Activated T-helper 1 cell treated with Interleukin-2 at 50 U/mL for 16 hours (primary cell): ENCODE measurements at places on chromosomes 5 and 9.
A peak's percentile ranks its signal among the peaks of the same experiment; 100 is the strongest.

DNA sequence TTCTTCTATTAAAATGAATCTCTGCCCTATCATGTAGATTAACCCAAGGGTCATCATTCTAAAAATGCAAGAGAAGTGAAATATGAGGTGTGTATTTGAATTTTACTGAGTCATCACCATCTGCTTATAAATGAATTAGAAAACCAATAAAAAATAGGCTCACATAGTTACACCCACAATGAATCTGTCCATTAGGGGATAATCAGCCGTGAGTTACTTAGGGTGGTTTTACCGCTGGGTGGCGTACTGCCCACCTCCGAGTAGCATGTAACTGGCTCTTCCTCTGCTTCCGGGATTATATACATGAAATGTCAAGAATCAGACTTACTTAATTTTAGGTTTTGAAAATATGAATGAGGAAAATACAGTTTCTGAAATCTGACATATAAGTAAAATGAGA lies 332.9 kb upstream of the CCNG1 start:
- no peak for DNase-seq

GRCh38 chr5:96861076-96861475 lies 15.2 kb upstream of the ERAP2 start:
- DNase-seq, result no peak

- no peak for DNase-seq
Measured at GRCh38 chr5:105782501-105782900, 1888.2 kb downstream of the EFNA5 start.

GRCh38 chr5:14439087-14439871 lies 142.3 kb upstream of the OTULINL start:
- no peak for DNase-seq

- DNase-seq, result no peak
Measured at GRCh38 chr9:83656032-83656680, 33.2 kb downstream of the IDNK start.

DNA sequence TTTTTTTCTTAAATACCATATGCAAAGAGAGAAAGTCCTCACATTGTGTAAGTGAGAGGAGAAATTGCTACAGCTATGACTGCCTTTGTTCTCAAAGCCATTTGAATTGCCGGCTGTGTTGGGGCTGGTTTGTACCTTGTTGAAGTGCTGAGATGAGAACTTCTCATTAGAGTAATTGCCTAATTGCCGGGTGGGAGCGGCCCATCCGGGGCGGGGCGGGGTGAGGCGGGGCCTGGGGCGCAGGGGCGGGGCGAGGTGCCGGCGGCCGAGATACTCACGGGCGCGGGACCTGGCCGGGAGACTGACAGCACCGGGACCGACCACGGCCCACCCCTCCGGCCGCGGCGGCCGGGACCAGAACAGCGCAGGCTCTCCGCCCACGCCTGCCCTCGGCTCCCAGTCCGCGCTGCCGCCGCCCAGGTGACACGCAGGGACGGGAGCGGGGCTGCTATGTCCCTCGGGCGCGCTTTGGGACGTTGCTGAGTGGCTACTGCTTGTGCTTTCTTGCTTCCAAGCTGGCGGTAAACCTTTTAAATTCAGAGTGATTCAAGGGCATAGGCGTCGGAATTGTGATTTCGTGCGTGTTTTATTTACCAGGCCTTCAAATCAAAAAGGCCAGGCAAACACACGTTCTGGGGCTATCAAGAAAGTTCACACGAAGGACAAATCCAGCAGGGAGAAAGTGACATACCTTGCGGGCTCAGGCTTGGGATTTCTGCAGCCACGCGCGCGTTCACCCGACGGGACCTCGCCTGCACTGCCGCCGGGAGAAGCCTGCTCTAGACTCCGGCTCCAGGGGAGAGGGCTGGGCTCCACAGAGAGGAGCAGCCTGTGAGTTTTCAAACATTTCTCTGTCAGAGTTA lies 269.1 kb downstream of the FANCC start:
- peak; percentile 20 for DNase-seq

GRCh38 chr5:132327252-132327955 lies 33.2 kb downstream of the SLC22A4 start:
- no peak for DNase-seq

DNA sequence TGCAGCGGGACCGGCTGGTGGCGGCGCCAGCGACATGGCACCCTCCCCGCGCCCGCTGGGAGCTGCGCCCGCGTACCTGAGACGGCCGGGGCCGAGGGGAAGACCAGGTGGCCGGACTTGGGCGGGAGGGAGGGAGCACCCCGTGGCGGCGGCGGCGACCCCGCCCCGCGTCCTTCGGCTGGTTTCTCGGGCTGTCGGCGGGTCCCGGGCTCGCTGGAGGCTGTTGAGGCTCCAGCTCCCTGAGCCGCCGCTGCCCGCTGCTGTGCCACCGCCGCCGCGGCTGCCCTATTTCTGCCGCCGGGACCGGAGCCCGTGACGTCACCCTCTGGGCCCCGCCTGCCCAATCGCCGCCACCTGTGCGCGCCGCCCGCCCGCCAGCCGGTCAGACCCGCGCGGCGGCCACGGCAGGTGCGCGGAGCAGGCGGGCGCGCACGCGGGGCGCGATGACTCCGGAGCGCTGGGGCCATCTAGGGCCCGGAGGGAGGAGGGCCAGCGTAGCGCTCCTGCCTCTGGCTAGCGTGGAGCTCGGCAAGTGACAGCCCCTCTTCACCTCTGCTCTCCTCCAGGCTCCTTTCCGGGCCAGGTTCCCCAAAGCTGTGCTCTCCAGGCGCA lies at the start of gene FSTL4:
Gene FSTL4 (minus strand): TSS at position 293 of the 612 bp plus-strand sequence.
- no peak for DNase-seq

GRCh38 chr5:54689411-54690251 lies 172.1 kb downstream of the SNX18 start:
- DNase-seq, result no peak

GRCh38 chr5:136963504-136963903 lies 535.6 kb downstream of the SPOCK1 start:
- DNase-seq, result no peak

DNA sequence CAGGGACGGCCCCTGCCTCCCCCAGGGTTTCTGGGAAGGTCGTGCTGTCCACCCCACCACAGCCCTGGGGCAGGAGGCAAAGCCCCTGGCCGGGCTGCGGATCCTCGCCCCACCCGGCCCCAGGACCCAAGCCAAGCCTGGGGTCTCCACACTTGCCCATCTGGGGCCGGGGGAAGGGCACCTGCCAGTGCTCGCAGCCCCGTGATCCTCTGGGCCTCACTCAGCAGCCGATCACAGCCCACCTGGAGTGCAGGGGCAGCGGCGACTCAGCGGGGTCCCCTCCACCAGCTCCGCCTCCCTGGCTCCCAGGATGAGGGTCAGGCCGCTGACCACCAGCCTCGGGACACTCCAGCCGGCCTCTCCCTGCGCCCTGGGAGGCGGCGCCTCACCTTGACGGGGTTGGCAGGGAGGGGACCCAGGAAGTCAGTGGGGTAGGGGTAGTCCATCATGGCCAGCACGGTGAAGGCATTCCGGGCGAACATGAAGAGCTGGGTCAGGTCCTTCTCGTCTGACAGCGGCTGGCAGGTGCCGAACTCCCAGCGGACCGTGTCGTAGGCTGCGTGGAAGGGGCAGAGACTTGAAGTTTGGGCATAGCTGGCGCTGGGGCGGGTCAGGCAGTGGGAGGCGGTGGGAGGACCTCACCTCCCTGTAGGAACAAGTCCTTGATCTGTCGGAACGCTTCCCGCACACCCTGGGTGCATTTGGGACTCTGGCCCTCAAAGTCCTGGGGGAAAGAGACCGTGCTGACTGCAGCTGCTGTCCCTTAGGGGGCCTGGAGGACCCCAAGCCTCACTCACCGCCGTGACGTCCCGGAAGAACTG lies 1.8 kb downstream of the DPP7 start:
- no peak for DNase-seq

DNA sequence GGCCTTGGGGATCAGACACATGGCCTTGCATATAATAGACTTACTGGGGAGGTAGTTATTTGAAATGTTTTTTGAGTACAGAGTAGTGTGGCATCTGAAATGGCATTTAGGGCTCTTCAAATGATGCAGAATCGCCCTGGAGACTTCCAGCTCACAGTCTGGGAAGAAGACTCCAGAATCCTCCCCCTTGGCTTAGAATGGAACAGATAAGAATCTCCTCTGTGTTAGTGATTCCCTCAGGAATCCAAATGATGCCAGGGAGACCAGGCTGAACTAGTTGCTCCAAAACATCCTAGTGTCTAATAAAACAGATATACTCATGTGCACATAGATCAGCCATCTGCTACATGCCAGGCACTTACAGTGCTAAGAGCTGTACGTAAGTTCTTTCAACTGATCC lies 38.6 kb upstream of the SMC5 start:
- DNase-seq, result no peak

DNA sequence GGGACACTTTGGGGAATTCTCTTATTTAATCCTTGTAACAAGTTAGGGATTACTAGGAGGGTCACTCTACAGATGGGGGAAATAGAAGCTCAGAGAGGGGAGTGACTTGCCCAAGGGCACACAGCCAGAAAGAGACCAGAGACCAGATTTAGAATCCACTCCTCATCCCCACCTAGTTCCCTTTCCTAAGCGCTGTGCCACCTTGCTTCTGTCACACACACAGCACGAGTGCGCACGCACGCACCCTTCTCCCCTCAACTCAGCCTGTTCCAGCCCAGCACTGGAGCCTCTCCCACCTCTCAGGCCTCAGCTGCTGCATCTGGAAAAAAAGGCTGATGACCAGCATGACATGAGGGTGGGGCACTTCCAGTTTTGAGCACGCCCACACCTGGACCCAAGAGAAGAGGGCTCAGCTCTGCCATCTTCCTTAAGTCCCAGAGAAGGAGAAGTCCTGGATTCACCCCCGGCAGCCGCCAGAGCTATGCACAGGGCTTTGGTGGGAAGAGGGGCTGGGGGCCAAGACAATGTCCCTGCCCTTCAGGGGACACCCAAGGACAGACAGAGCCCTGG lies 18.5 kb downstream of the NR5A1 start:
- no peak for DNase-seq

- no peak for DNase-seq
Measured at GRCh38 chr5:174317256-174317894, 271.9 kb downstream of the NSG2 start.

- no peak for DNase-seq
Measured at GRCh38 chr9:83477120-83477519, 61.1 kb downstream of the FRMD3 start.

DNA sequence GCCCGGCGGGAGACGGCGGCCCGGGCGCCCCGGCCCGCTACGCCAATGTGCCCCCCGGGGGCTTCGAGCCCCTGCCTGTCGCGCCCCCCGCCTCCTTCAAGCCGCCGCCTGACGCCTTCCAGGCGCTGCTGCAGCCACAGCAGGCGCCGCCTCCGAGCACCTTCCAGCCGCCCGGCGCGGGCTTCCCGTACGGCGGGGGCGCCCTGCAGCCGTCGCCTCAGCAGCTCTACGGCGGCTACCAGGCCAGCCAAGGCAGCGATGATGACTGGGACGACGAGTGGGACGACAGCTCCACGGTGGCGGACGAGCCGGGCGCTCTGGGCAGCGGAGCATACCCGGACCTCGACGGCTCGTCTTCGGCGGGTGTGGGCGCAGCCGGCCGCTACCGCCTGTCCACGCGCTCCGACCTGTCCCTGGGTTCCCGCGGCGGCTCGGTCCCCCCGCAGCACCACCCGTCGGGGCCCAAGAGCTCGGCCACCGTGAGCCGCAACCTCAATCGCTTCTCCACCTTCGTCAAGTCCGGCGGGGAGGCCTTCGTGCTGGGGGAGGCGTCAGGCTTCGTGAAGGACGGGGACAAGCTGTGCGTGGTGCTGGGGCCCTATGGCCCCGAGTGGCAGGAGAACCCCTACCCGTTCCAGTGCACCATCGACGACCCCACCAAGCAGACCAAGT lies 723 bp downstream of the SNX18 start:
- peak; percentile 50 for DNase-seq

DNA sequence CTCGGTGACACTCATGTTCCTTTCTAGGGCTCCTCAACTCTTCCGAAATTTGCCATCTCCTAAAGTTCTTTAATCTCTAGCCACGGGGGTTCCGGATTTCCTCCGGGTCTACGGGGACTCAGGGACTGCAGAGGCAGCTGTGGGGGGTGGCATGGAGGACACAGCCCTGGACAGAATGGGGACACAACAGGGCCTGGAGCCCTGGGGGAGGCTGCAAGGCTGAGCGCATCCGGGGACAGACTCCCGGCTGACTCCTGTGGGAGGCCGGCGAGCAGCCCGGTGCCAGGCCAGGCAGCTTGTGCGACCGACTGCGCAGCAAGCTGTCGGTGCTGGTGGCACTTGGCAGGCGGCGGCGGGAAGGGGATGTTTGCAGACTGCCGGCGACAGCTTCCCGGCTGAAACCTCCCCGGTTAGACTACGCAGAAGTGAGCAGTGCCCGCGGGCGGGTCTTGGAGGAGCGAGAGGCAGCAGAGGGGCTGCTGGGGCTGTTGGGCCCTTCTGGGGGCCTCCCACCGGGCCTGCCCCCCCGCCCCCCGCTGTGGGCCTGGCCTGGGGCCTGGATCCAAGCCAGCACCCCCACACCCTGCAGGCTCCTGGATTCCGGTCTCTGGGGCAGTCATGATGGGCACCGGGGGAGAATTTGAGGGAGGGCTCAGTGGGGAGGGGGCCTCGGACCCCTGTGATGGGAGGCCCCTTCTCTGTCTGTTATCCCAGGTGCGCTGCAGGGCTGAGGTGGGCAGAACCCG lies 28.7 kb upstream of the UBAC1 start:
- DNase-seq, result no peak

DNA sequence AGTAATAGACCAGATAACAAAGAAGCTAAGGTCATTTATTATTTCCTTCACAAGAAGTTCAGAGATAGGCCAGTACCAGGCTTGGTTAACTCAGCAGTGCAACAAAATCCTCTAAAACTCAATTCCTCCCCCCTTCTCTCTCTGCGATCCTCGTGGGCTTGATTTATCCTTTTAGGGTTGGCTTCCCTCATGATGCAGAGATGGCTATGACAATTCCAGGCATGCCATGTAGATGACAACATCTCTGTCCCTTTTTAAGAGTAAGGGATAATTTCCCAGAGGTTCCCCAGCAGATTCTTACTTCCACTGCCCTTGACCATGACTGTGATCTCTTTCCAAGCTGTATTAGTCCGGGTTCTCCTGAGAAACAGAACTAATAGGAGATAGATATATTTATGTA lies 28.7 kb upstream of the DAP start:
- no peak for DNase-seq

GRCh38 chr5:13524936-13525335 lies 419.6 kb downstream of the DNAH5 start:
- no peak for DNase-seq

- no peak for DNase-seq
Measured at GRCh38 chr9:117458066-117458465, 43.2 kb upstream of the ASTN2 start.

- no peak for DNase-seq
Measured at GRCh38 chr5:178504340-178504960, 85.7 kb downstream of the COL23A1 start.

- no peak for DNase-seq
Measured at GRCh38 chr9:28050046-28050445, 476.8 kb upstream of the C9orf72 start.

- DNase-seq, result peak; percentile 37
Measured at GRCh38 chr5:80255431-80255810, 427 bp downstream of the SERINC5 start.

GRCh38 chr9:22107202-22108045 lies 98.3 kb upstream of the CDKN2B start:
- no peak for DNase-seq

GRCh38 chr5:61082516-61083280 lies 79.6 kb downstream of the SMIM15 start:
- no peak for DNase-seq
